ENCODE measurements at places on chromosomes 6 and 20.

DNA sequence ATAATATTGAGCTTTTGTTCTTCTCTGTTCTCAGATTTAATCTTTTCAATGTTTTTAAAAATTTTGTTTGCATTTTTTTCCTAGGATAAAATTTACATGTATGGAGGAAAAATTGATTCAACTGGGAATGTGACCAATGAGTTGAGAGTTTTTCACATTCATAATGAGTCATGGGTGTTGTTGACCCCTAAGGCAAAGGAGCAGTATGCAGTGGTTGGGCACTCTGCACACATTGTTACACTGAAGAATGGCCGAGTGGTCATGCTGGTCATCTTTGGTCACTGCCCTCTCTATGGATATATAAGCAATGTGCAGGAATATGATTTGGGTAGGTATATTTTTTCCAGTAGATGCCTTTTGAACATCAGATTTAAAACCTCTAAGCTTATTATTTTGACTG is 89.8 kb downstream of the ATRN start:
- DNase-seq = no peak

- peak; percentile 49 for DNase-seq
These were observed 155.4 kb downstream of the NRN1 start for GRCh38 chr6:5851261-5851757.

DNA sequence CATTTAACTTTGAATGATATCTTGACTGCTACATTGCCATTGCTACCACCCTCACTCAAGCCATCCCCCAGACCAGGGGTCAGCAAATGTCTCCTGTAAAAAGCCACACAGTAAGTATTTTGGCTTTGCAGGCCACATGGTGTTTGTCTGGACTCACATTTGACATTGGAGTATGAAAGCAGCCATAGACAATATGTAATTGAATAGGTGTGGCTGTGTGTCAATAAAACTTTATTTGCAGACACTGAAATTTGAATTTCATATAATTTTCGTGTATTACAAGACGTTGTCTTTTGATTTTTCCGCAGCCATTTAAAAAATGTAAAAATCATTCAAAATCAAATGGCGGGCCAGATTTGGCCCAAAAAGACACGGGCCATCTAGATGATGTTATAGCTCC is 36.3 kb upstream of the OCSTAMP start:
- DNase-seq = no peak

GRCh38 chr6:169826697-169827096 is 75.3 kb downstream of the ERMARD start:
- DNase-seq = no peak

- DNase-seq = no peak
These were observed 34.9 kb downstream of the KLHL31 start for GRCh38 chr6:53630533-53631226.

Measured in activated CD8-positive, alpha-beta memory T cell treated with anti-CD3 and anti-CD28 coated beads for 1 hour (primary cell).